ENCODE measurements at places on chromosomes 16 and 17.

DNA sequence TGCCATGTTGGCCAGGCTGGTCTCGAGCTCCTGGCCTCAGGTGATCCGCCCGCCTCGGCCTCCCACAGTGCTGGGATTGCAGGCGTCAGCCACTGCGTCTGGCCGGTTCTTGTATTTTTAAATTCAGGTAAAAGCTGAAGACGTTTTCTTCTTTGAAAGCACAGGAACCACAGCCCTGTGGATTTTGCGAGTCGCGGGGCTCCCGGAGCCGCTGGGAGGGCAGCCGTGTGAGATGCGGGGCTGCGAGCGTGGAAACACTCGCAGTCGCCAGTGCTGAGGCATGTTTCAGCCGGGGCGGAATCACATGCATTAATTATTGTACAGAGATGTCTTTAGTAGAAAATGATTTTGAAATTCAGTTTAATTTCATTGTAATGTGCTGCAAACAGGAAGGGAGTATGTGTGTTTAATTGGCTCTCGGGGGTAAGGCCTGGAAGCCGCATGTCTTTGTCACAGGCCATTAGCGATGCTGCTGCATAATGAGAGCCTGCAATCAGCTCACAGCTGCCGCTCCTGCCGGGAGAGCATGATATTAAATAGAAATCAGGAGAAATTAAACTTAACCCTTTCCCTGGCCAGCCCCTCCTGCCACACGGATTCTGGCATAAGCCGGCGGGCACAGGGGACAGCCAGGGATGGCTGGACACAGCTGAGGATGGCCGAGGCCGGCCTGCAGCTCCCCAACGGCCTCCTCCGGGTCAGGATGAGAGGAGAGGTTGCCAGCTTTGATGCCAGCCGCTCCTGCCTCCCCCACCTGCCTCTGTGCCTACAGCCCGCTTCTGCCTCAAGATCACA lies 35.4 kb upstream of the CDH15 start:
- DNase-seq: no peak

- DNase-seq: no peak
These were observed 222.5 kb downstream of the C16orf78 start for GRCh38 chr16:49596068-49596467.

GRCh38 chr17:20966870-20967269 lies 75.9 kb downstream of the USP22 start:
- DNase-seq: no peak

DNA sequence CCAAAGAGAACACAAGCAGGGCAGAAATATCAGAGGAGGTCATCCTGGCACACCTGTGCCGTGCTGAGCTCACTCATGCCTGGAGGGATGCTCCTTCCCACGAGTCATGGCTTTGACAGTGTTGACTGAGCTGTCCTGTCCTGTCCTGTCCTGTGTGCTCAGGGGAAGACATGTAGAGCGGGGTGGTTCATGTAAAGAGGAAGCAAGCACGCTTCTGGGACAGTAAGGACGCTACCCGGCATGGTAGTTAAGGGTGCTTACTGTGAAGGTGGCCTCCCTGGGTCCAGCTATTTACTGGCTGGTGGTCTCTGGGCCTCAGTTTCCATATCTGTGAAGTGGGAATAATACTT lies 398 bp downstream of the LGALS9 start:
- no peak for DNase-seq

DNA sequence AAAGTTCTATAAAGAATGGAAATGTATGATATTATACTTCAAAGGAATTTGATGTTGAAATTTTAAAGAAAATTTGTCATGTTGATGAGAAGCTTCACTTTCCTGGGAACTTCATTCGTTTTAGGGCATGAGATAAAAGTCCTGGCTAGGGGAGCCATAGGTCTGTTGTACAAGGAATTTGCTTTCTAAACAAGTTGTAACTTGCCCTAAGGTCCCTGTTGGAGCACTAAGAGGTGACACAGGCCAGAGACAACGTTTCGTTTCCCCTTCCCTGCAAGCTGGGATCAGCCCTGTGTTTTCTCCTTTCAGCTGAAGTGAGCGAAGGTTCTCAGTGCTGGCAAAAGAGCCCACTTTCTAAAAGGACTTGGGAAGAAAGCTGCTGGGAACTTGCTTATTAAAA lies 16.6 kb downstream of the PLD6 start:
- no peak for DNase-seq

- no peak for DNase-seq
These were observed 161.9 kb downstream of the WSCD1 start for GRCh38 chr17:6231886-6232731.

DNA sequence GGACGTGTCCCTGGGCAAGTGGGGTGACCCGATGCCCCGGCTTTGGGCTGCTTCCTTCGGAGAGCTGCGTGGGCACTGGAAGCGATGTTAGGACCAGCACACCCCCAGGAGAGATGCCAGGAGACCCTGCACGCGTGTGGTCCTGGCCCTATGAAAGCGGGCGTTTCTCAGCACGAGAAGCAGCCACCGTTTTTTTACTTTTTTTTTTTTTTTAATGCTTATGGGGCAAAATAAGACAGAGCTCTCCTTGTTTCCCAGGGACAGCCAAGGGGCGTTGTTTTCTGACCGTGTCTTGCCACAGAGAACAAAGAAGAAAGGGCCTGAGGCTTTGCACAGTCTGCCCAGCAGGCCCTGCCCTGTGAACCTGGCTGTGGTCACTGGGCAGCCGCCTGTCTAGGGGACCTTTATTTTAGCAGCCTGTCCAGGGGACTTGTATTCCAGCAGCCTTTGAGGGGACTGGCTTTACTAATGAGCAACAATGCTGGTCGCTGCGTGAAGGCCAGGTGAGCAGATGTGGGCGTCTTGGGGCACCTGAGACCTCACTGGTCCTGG lies 996 bp downstream of the SLC25A10 start:
- no peak for DNase-seq

DNA sequence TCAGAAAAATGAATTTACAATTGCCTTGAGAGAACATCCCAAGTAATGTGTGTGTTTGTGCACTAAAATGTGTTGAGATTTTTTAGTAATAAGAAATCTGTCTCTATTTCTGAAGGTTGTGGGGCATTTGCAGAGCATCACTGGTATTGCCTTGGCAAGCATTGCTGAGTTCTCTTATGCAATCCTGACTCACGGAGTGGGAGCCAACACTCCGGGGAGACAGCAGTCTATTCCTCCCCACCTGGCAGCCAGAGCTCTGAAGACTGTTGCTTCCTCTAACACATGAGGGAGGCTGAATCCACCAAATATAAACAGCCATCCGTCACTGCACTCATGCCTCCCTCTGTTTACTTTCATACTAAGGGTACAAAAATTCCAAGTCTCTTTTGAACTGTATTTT lies 10.6 kb downstream of the CNTD1 start:
- no peak for DNase-seq

DNA sequence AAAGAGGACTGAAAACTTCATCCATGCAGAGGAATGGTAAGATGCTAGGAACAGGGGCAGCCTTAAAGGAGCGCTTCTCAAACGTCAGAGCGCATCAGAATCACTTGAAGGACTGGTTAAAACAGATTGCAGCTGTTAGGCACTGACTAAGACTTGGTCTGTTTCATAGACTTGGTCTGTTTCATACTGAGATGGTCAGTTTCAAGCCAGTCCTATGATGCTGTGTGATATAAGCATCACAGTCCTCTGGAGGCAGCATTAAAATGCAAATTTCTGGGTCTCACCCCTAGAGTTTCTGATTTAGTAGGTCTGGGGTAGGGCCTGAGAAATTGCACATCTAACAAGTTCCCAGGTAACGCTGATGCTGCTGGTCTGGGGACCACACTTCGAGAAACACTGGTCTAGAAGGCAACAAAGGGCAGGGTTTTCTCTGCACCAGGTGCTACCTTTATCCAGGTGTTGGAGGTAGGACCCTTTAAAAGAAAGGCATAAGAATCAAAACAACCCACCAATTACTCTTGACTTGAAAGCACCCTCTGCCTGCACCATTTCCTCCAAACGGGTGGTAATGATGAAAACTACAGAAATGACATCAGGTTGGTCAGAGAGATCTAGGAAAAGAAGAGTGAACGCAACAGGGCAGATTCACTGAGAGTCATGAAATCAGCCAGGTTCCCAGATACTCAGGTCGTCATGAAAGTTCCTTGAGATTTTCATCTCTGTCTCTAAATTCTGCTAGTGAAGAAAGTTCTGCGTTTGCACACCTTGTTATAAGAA lies 95.0 kb upstream of the RCVRN start:
- no peak for DNase-seq

DNA sequence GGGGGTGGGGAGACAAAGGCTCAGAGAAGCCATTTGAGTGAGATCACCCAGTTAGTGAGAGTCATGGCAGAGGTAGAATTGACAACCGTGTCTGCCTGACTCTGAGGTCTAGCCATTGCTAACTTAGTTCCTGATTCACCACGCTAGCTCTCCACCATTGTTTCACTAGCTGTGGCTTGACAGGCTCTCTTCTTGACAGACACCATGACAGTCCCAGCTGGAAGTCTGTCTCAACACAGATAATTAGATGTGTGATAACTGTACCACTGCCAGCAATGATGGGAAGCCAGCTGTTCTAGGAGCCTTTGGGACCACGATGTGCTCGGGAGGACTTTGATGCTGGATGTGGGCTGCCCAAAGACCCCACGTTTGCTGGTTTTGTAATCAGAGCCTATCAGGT lies 170.5 kb upstream of the CACNG3 start:
- DNase-seq: no peak

- DNase-seq: no peak
These were observed 13.8 kb downstream of the MAP2K3 start for GRCh38 chr17:21298056-21298982.

GRCh38 chr17:1083451-1084187 lies 86.7 kb downstream of the TIMM22 start:
- no peak for DNase-seq

- no peak for DNase-seq
These were observed 348.3 kb downstream of the CPPED1 start for GRCh38 chr16:12455287-12455798.

GRCh38 chr16:73846007-73846330 lies 450.6 kb upstream of the PSMD7 start:
- no peak for DNase-seq

- DNase-seq: no peak
These were observed 65.3 kb upstream of the CRHR1 start for GRCh38 chr17:45718791-45719190.

DNA sequence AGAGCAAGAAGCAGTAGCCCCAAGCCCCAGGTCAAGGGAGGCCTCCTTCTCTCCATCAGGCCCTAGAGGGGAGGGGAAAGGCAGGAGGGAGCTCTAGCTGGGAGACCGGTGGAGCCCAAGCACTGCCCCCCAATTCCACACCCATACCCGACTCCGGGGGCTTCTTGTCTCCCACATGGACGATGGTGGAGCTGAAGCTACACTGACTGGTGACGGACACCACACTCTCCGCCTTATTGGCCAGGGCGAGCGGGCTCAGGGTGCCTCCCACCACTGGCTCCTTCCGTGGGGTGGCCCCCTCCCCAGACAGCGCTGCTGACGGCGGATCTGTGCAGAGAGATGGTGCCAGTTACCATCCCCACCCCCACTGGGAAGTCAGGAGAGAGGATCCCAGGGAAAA lies 6.4 kb downstream of the PER1 start:
- DNase-seq: no peak

- DNase-seq: no peak
These were observed 30.8 kb upstream of the GAA start for GRCh38 chr17:80070375-80071115.

- no peak for DNase-seq
These were observed 2.1 kb downstream of the IRX5 start for GRCh38 chr16:54932737-54933254.

DNA sequence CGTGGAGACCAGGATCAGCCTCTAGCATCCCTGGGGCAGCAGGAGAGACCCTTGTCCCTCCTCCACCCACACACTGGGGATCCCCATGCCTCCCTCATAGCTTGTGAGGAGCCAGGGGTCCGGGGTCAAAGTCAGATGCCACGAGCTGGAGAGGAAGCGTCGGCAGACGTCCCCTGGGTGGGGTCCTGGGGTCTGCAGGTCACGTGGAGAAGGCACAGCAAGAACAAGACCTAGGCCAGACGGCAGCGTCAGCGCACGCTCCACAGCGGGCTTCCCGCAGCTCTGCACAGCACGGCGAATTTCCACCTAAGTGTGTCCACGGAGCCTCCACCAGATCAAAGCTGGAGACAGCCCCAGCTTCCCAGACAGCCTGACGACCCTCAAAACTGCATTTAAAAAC lies 49.3 kb downstream of the SLC7A5 start:
- DNase-seq: no peak

- no peak for DNase-seq
These were observed 1993.1 kb downstream of the TP53TG3F start for GRCh38 chr16:35452471-35452870.

- DNase-seq: no peak
These were observed 21.8 kb downstream of the MYH3 start for GRCh38 chr17:10635290-10635689.

DNA sequence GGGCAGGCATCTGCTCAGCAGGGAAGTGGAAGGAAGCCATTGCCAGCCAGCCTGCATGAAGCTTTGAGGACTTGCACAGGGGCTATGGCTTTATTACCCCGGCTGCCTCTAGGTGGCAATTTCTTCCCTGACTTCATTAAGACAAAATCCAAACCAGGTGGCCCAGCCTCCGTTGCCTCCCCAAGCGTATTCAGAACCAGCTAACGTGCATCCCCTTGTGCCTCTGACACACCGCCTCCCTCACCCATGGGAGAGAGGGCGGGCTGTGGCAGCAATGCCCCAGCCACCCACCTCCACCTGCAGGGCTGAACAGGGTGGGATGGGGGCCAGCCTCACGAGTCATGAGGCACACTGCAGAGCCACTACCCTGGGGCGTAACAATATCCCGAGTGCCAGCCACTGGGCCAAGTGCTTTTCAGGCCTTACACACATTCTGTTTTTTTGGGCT lies 6.8 kb downstream of the KIFC3 start:
- DNase-seq: no peak

- DNase-seq: no peak
These were observed 1.1 kb upstream of the NHLRC4 start for GRCh38 chr16:565419-566330.

- DNase-seq: no peak
These were observed 10.0 kb downstream of the DUS2 start for GRCh38 chr16:68033101-68033500.

DNA sequence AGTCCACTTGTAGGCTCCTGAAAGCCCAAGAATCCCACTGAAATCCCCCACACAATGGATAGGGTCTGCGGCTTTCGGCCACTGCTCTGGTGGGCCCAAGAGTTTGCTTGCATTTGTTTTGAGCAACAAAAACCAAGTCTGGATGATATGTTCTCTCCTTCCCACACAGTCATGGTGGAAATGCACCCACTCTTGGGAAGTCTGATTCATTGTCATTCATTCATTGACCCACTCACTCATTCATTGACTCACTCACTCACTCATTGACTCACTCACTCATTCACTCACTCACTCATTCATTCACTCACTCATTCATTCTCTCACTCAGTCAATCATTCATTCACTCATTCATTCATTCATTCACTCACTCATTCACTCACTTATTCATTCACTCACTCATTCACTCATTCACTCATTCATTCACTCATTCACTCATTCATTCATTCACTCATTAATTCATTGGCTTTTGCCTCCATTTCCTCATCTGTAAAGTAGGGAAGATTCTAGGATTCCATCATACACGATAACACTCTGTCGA lies 2.2 kb upstream of the CA5A start:
- no peak for DNase-seq

Data from stimulated activated CD8-positive, alpha-beta memory T cell treated with anti-CD3 and anti-CD28 coated beads, Interleukin-7, amount 100 ng/mL, for 4 hours (primary cell).